ENCODE measurements at places on chromosomes 4 and X. TPM values are rescaled to one million over a fixed set of nuclear protein-coding genes. Genes with fewer than 3 reads are reported as not detected.

Gene GRIPAP1
- 65.4 TPM for polyA plus RNA-seq

Gene SOX3
- 0.24 TPM for polyA plus RNA-seq

Gene RHOXF2B
- not detected for polyA plus RNA-seq

Gene CYP2U1
- 2.7 TPM for polyA plus RNA-seq

Gene MAGEA1
- not detected for polyA plus RNA-seq

Gene MAGEA8
- polyA plus RNA-seq = not detected

Gene NPY1R
- polyA plus RNA-seq = 13.1 TPM

Gene HELT
- polyA plus RNA-seq = not detected

Gene FAT4
- polyA plus RNA-seq = 1.0 TPM

Gene MAGEA10
- not detected for polyA plus RNA-seq

Gene IL21
- not detected for polyA plus RNA-seq

Gene PAGE3
- not detected for polyA plus RNA-seq

Gene RADX
- 6.1 TPM for polyA plus RNA-seq

GRCh38 chr4:139795527-139796314, 130.1 kb downstream of the MGST2 start:
- DNase-seq = no peak

GRCh38 chr4:151990201-151990600, 229.4 kb upstream of the GATB start:
- no peak for DNase-seq

DNA sequence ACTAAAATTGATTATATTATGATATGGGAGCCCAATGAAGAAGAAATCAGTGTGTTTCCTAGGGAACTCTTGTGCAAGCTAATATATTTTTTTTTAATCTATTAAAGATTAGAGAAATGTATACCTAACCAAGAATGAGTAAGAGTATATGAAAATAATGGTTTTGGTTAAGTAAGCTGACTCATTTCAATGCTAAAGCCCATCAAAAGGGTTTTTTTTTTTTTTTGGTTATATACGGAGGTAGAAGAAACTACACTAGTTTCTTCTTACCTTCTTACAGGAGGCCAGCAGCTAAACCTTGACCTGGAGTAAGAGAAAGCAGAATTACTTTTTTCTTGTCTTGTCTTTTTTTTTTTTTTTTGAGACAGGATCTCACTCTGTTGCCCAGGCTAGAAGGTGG, 27.5 kb downstream of the RUFY3 start:
- no peak for DNase-seq

GRCh38 chrX:24480400-24480865, 15.3 kb downstream of the PDK3 start:
- no peak for DNase-seq

DNA sequence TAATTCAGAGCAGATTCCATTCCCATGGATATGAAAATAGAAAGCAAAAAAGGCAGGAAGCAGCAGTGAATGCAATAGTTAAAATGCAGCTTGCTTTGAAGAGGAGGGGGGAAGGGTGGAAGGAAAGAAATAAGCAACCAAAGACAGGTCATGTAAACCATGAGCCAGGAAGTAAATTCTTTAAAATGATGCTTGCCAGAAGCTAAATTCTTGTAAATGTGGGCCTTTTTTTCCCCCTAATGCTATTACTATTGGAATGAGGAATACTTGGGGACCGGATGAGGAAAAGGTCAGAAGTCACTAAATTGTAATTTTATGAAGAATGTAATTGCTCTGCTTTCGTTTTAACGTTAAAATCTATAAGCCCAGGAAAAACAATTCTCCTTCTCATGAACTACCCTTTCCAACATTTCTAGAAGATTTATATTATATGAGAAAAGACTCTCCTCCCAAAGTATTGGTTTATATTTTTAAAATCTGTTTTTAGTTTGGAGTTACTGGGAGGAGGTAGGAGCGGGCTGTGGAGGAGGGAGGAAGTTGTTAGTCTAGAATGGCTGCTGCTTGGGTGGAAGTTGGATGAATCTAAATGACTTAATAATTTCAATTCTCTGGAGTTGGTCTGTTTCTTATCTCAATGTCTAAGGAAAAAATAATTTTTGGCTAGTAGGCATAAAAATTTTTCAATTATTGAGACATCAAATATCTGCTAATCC, 77.6 kb upstream of the PCDH18 start:
- peak; percentile 74 for DNase-seq

- DNase-seq = no peak
Observed at GRCh38 chr4:152028131-152028530, 267.3 kb upstream of the GATB start.

DNA sequence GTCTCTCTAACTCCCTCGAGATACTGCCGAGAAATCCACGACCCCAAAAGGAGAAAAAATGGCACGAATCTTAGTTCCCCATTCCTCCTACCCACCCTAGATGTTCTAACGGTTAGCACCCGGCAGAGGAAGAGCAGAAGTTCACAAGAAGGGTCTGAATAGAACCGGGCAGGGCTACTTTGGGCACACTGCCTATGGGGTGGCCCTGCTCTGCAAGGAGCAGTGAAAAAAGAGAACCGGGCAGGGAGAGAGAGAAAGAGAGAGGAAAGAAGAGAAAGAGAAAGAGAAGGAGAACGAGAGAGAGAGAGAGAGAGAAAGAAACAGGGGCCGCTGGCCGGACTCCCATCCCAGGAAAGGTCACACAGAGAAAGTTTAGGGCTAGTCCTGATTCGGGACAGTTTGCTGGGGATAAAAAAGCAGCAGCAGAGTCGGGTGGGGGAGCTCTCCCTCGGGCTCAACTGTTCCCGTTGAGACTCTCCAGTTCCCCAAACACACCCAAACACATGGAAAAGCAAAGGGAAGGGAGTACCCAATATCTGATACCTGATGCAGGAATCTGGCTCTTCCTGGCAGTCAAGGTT, 468 bp downstream of the GLA start:
- no peak for DNase-seq

GRCh38 chr4:55979562-55979961, 30.8 kb downstream of the CEP135 start:
- no peak for DNase-seq

- no peak for DNase-seq
Observed at GRCh38 chr4:147581606-147582350, 35.4 kb upstream of the TMEM184C start.

GRCh38 chr4:53804719-53805118, 213.4 kb upstream of the LNX1 start:
- no peak for DNase-seq

DNA sequence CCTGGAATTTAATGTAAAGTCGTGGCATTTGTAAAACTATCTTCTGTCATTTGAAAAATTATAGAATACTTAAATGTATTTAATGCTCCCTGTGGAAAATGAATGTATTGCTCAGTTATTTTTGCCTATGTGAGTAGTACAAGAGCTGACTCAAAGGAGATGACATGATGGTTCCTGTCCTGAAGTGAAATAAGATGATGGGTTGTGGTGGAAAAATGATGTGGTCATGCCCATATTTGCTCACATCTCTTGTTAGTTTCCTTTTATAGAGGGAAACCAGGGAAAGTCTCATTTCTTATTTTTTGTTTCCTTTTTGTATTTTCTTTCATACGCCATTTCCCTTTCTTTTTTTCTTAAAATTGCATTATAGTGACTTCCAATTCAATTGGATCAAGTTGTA, 23.7 kb downstream of the PLS3 start:
- peak; percentile 29 for DNase-seq

GRCh38 chr4:125123570-125124109, 191.1 kb upstream of the FAT4 start:
- DNase-seq = peak; percentile 59

GRCh38 chr4:171676555-171677215, 136.5 kb upstream of the GALNTL6 start:
- DNase-seq = no peak

- DNase-seq = no peak
Observed at GRCh38 chr4:91256043-91256442, 1047.7 kb upstream of the GRID2 start.

- DNase-seq = no peak
Observed at GRCh38 chrX:133094098-133094731, 2.7 kb downstream of the USP26 start.

DNA sequence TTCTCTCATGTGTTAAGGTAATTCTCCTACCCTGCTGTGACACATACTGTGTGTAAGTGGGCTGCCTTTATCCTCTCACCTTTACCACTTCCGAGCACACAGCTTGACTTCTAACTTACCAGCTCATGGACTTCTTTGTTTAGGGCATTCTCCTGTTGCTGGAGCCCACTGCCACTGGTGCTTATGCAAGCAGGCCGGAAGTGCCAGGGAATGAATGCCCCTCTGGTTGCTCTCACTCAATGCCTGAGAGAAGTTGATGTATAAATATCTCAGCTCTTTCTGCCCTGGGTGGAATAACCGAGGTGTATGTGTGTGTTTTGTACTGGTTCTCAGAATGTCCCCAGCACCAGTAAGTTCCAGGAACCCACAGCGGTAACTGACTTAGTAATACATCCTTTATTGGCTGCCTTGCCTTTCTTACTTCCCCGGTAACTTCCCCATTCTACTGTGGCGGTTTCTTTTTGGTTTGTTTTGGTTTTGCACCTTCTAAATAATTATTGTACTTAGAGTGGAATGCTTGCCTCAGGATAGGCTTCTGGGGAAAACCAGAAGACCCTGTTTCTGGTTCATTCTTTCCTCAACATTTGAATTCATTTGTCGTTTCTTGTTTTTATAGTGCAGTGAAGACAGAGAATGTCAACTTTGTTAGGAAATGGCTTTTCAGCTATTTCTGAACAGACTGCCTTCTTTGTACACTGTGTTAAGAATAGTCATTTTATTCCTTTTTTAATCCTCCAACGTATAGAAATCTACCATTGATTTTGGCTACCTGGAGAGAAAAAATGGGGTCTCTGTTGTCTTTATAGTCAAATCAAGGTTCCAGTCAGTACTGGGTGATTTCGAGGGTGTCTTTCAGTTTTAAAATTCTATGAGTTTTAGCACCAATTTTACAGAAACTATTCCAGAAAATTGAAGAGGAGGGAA, 45.4 kb downstream of the CXorf58 start:
- no peak for DNase-seq

DNA sequence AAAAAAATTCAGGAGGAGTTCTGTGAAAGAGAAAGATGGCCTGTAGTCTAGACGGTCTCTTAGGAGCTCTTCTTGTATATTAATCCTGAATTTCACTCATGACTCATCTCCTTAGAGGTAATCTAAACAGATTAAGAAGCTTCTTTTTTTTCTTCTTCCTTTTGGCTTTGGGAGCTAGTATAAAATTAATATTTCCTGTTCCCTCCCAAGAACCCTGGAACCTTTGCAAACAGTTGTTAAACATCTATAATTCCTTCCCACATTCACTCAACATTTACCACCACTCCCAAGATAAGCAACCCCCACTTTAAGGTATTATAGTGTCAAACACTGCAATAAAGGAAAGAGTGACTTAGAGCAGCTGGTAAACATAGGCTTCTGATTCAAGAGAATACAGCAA, 146.4 kb upstream of the EDNRA start:
- peak; percentile 45 for DNase-seq

Measured in cardiac muscle cell (in vitro differentiated cells and primary cell).